ENCODE measurements at places on chromosomes 16 and 17.

GRCh38 chr16:12026741-12027490 lies 50.4 kb downstream of the SNX29 start:
- no peak for DNase-seq

- DNase-seq = no peak
These were observed 658.4 kb downstream of the TOX3 start for GRCh38 chr16:51888534-51888933.

DNA sequence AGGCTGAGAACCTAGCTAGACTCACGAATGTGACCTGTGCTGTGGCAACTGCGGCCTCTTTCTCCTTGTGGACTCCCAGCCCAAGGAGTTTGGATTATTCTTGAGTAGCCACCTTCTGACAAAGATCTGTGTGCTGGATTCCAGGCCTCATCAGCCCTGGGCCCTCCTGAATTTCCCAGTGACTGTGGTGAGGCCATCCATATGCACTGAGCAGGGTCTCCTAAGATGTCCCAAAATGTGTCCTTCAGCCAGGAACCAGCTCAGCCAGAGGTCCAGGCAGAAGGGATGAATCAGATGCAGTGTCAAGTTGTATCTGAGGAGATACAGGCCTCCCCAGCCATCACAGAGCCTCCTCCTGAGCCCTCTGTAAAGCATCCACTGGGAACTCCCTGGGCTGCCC lies 124.5 kb downstream of the CCDC182 start:
- no peak for DNase-seq

DNA sequence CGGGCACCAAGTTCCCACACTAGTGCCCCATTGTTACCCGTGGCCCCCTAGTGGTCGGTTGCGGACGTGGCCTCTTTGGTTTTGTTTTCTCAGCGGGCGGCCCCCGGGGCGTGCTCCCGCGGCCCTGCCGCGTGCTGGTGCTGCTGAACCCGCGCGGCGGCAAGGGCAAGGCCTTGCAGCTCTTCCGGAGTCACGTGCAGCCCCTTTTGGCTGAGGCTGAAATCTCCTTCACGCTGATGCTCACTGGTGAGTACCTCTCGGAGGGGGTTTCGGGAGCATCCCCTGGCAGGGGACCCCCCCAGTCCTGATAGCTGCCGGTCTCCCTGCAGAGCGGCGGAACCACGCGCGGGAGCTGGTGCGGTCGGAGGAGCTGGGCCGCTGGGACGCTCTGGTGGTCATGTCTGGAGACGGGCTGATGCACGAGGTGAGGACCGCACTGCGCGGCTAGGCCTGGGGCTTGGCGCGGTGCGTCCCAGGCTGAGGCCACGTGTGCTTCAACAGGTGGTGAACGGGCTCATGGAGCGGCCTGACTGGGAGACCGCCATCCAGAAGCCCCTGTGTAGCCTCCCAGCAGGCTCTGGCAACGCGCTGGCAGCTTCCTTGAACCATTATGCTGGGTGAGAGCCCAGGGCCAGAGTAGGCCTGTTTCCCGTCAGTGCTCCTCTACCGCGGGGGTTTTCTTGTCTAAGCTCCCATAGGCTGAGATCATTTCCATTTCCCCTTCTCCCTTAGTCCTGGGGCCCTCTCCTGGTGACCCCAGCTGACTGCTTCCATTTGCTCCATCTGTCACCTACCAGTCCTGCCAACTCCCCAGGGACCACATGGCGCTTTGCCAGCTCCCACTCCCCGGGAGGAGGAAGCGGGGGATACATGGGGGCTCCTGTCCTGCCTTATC lies 1.7 kb downstream of the SPHK1 start:
- peak; percentile 73 for DNase-seq

- no peak for DNase-seq
These were observed 27.8 kb upstream of the HEATR6 start for GRCh38 chr17:60106340-60107059.

- DNase-seq = peak; percentile 35
These were observed 4.6 kb upstream of the ATP2A1 start for GRCh38 chr16:28873543-28874201.

GRCh38 chr17:31431098-31431851 lies 39.8 kb downstream of the RAB11FIP4 start:
- no peak for DNase-seq

- no peak for DNase-seq
These were observed 191.8 kb downstream of the SPECC1 start for GRCh38 chr17:20200865-20201458.

DNA sequence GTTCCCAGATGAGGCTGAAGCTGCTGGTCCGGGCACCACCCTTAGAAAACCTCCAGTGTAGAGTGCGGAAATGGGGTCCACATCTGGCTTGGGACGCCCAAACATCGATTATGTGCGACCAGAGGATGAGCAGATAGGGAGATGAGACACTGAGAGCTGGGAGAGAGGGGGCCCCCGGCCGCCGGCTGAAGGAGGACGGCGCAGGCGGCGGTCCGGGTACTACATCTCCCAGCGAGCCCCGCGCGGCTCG lies 182 bp upstream of the SPECC1 start:
- DNase-seq = no peak

DNA sequence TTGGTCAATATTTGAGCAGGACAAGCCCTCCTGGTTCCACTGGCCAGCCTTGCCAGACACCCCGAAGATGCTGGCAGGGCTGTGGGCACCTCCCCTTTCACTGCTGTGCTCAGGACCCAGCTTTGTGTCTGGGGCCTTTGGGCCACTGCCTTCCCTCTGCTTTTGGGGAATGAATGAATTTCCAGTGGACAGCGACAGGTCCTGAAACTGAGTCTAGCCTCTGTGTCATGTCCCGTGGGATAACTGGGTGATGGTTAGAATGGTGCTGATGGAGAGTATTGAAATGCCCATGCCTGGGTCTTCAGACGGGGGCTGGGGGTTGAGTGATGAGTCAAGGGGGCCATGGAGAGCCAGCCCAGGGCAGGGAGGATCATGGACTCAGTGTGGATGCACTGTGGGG lies 135.8 kb downstream of the FOXL1 start:
- DNase-seq = no peak

DNA sequence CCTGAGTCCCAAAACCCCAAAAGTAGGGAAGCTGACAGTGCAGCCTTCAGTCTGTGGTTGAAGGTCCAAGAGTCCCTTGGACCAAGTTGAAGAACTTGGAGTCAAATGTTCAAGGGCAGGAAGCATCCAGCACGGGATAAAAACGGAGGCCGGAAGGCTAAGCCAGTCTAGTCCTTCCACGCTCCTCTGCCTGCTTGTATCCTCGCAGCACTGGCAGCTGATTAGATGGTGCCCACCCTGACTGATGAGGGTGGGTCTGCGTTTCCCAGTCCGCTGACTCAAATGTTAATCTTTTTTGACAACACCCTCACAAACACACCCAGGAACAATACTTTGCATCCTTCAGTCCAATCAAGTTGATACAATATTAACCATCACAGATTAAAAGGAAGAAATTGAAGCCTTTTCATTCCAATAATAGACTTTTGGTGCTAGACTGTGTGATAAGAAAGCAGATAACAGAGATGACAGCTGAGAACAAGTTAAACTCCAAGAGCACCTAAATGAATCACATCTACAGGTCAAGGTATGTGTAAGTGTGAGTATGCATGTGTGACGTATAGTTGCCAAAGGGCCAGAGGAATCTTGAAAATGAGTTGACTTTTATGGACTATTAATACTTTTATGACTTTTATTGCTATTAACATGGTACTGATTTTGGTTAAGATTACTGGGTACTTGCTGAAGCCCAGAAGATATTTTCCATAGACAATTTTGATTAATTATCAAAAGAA lies 933.5 kb upstream of the SOX9 start:
- no peak for DNase-seq

DNA sequence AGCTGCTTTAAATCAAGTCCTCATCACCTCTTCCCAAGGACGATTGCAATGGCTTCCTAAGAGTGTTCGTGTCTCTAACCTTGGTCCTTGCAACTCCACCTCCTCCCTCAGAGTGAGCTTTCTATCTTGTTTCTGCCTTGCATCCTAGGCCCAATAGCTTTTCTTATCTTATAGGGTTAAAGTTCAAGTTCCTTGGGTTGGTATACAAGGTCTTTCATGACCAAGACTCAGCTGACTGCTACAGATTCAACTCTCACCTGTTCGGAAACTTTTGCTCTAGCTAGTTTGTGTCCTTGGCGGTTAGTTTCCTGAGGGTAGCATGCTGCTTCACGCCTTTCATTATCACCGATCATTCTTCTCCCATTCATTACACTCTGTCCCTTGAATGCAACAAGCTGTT lies 10.6 kb downstream of the SPACA3 start:
- no peak for DNase-seq

GRCh38 chr16:9372934-9373890 lies 281.8 kb downstream of the HAPSTR1 start:
- no peak for DNase-seq

DNA sequence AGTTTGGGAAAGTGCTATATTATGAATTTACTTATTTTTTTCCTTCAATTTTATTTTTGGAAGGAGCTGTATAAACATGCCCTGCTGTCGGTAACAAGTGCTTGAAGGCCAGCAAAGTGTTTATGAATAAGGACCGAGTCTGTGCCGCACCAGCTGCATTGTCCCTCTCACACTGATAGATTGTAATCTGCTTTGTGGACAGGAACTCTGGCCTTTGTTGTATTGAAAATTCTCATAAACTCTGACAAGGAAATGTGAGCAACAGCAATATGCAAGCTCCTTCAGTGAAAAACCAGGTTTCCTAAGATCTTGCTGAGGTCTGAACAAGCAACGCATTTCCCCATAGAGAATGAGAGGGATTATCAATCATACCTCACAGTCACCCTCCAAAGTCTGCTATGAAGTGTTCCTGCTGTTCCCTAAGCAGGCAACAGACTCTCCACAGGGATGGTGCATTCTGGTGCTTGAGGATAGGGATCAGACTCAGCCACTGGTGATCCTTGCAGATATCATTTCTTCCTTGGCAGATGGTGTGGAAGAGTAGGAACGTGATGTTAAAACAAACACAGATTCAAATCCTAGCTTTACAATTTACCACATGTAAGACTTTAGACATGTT lies 109.6 kb downstream of the KCNJ2 start:
- DNase-seq = no peak

GRCh38 chr17:2400877-2401425 lies at the start of gene MNT:
TSS of gene MNT (minus strand) at chr17:2401060. CDS start at chr17:2400712, 348 bp downstream.
- peak; percentile 82 for DNase-seq

DNA sequence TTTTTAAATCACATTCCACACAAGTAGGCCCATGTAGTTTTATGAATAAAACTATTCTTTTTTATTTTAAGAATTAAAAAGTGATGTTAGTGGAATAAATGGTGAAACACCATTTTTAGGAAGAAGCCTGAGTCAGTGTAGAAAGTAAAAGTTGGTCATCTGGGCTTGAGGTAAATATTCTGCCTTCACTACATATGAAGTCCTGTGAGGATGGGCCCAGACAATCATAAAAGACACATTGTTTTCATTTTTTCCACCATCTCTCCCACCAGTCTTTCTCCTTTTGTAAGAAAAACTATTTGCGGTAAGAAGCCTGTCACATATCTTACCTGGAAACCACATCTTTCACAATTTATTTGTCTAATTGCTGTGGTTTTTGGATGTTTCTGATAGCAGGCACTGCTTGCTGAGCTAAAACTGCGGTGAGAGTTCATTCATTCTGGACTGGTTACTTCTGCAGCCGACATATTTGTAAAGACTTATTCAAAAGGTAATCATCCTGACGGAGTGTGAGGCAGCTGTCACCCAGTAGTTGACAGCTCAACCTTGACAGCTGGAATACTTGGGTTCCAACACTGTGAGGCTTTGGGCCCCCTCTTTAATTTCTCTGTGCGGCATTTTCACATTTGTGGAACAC lies 10.6 kb upstream of the RFFL start:
- peak; percentile 20 for DNase-seq

GRCh38 chr16:79287424-79287917 lies 313.1 kb downstream of the MAF start:
- no peak for DNase-seq

DNA sequence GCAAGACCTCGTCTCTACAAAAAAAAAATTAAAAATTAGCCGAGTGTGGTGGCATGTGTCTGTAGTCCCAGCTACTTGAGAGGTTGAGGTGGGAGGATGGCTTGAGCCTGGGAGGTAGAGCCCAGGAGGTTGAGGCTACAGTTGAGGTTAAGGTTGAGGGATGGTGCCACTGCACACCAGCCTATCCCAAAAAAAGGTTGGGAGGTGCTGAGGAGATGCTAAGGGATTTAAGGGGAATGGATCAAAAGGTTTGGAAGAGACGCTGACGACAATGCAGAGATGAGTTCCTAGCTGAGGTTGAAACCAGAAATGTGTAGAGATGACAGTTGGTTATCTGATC lies 4.7 kb upstream of the NSMCE1 start:
- no peak for DNase-seq

DNA sequence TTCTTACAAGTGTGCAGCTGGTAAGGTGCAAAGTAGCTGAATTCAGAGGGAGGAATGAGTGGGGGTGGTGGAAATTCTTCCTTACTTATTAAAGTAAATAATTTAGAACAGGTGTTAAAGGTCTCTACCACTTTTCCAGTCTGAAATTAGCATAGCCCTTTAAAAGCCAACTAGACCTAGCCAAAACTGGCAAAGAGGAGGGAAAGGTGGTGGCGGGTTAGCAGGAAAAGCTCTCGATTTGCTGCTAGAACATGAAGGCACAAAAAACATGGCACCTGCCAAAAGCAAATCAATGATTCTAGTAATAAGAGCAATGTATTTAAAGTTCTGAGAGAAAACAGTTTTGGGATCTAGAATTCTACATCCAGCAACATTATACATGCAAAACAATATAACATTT lies 157.7 kb downstream of the PARN start:
- no peak for DNase-seq

- no peak for DNase-seq
These were observed 44.2 kb downstream of the PSMD12 start for GRCh38 chr17:67322042-67322787.

DNA sequence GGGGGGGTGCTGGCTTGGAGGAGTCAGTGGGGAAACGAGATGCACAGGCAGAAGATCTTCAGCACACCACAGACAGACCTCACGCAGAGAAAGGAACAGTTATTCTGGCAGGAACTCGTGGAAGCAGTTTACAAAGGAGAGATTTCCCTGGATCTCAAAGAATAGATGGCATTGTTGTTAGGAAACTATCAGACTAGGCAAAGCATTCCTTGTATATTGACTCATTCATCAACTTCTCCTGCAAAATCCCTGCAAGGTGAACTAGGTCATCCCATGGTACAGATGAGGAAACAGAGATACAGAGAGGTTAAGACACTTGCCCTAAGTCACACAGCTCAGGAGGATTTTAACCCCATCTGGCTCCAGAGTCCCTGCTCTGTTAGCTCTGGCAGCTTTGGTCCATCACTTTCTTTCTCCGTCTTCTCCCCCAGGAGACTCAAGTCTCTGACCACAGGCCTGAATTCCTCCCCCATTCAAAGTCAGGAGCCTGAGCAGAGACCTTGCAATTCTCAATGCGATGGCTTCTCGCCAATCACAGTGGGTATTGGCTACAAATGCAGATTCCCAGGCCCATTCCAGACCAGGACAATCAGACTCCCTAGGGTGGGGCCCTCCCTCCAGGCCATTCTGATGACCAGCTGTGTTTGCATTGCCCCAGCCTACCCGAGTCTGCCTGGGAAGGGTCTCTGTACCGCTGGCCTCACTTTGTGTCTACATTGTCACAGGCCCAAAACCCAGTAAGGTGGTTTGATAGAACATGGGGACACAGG lies 56.4 kb downstream of the LITAF start:
- no peak for DNase-seq

- no peak for DNase-seq
These were observed 29.9 kb upstream of the TOM1L1 start for GRCh38 chr17:54870671-54871175.

GRCh38 chr17:77487677-77488530 lies 347.1 kb downstream of the SEC14L1 start:
- DNase-seq = no peak

Measured in activated CD4-positive, alpha-beta T cell treated with anti-CD3 and anti-CD28 coated beads, Interleukin-2, amount 50 U/mL, for 24 hours (primary cell).